ENCODE measurements at places on chromosomes 3 and 15.

GRCh38 chr3:33993631-33994030 lies 195.2 kb downstream of the PDCD6IP start:
- DNase-seq: no peak

GRCh38 chr15:55108858-55109518 lies 87.8 kb downstream of the RSL24D1 start:
- DNase-seq: no peak

DNA sequence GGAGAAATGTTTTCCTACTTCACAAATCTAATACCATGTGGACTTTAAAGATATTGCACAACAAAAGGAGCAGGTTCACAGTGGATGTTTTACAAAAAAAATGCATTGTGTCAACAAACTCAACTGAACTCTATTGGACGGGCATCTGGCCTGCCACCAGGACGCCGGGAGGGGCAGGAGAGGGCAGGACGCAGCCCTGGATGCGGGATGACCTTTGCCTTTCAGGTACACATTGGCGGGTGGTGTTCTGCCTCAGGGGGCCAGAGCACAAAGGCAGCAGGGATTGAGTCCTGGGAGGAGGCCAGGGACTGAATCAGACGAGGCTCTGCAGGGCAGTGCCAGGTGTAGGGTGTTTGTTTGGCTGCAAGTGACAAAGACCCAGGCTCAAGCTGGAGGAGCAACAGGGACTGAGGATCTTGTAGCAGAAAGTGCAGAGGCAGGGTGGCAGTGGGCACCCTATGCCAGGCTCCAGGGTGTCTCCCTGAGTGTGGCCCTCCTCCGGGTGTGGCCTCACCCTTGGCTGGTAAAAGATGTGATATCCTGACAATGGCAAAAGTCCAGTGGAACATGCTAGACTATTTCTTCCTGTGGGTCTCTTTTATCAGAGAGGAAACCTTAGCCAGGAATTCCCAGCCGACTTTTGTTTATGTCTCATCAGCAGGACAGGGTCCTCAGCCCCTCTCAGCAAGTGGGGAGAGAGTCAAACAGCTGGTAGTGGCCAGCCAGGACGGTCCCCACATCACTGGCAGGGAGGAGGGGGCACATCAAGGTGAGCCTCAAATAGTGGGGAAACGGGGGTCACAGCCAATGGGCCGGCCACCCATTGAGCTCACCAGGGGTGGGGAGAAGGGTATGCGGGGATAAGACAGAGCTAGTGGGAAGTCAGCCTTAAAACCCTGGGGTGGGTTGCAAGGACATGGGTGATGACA lies 29.7 kb upstream of the KLF13 start:
- DNase-seq: no peak

GRCh38 chr3:148845756-148846395 lies 18.3 kb downstream of the CPB1 start:
- DNase-seq: no peak

- DNase-seq: no peak
Measured at GRCh38 chr3:142999881-143000280, 1.5 kb upstream of the U2SURP start.

- DNase-seq: no peak
Measured at GRCh38 chr15:52658955-52659354, 20.2 kb downstream of the ATOSA start.

GRCh38 chr3:38583688-38584087 lies 65.8 kb downstream of the SCN5A start:
- no peak for DNase-seq

GRCh38 chr3:111903067-111903511 lies 44.0 kb downstream of the PHLDB2 start:
- DNase-seq: peak; percentile 7

- no peak for DNase-seq
Measured at GRCh38 chr3:150793641-150794040, 30.7 kb upstream of the SIAH2 start.

DNA sequence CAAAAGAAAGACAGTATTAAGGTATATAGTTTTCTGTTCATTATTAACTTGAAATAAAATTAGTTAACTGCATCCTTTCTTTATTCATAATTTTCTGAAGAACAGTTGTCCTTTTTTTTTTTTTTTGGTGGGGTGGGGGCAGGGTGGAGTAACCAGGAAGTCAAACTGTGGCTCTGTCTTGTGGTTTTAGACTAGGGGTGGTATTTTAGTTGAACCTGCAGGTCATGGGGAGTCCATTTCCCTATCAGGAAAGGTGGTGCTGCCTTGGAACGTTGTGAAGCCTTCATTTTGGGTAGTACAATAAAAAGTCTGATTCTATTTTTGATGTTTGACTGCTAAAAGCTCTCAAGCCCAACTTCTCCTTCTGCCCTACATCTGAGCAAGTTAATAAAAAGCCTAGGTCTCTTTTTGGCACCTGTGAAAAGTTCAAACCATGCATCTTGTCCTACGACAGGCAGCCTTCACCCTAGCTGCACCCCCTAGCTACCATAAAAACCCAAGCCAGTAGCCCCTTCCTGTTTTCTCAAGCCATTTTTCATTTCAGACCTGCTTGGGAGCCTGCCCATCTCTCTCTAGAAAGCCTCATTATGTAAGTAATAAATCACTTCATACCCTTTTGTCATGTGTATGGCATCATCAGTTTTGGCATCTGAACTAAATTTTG lies 31.2 kb upstream of the RIOX2 start:
- no peak for DNase-seq

DNA sequence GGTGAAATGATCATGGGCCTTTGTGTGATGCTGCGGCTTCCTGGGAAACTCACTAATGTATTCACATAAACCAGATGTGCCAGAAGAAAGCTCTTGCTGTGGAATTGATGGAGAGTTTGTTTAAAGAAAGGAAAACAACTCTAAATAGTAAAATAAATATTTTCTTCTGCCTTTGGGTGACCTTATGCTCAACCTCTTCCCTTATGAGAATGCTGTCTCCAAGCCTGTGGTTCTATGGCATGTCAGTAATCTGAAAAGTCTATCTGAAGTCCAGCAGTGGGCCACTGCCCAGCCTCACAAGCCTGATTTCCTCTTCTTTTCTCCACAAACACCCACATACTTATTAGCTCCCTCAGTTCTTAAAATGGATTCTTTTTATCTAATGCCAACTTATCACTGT lies 49.9 kb upstream of the PHLDB2 start:
- no peak for DNase-seq

- DNase-seq: peak; percentile 35
Measured at GRCh38 chr15:89556413-89557262, 18.6 kb upstream of the TICRR start.

GRCh38 chr3:46628901-46629369 lies 16.6 kb downstream of the FAM240A start:
- DNase-seq: no peak

GRCh38 chr3:141006344-141006743 lies 44.8 kb upstream of the SPSB4 start:
- DNase-seq: no peak

- DNase-seq: no peak
Measured at GRCh38 chr3:176375519-176375918, 821.8 kb downstream of the TBL1XR1 start.

GRCh38 chr3:190568036-190568435 lies 54.2 kb downstream of the IL1RAP start:
- DNase-seq: no peak

GRCh38 chr15:99565049-99565298 lies 810 bp upstream of the MEF2A start:
- no peak for DNase-seq

DNA sequence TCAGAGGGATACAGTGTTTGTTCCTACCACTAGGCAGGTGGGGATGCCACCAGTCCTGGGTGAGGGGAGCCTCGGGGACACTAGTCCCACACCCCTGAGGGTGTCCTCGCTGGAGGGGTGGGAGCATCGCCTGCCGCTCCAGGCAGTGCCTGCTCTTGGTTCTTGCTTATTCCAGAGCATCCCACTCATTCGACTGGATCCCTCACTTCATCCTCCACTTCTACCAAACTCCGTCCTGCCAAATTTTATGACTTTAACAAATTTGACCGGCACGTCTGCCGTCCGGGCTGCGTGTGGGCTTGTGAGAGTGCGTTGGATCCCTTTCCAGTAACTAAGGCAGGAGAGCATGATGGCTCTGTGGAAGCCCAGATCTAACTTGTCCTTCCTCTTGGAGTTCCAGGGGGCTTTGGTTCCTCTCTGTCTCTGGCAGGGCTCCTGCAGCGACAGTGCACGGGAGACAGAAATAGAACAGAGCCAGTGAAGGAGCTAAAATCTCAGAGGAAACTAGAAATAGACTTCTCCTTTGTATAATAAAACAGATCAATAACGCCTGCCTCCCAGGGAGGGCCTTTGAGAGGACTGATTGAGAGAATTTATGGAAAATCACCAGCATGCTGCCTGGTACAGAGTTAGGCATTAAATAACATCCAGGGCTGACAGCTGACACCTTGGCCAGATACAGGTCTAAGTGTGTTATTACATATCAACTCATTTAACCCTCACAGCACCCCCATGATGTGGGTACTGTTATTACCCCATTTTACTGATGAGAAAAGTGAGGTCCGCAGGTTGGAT lies 34.5 kb downstream of the MGLL start:
- DNase-seq: no peak

DNA sequence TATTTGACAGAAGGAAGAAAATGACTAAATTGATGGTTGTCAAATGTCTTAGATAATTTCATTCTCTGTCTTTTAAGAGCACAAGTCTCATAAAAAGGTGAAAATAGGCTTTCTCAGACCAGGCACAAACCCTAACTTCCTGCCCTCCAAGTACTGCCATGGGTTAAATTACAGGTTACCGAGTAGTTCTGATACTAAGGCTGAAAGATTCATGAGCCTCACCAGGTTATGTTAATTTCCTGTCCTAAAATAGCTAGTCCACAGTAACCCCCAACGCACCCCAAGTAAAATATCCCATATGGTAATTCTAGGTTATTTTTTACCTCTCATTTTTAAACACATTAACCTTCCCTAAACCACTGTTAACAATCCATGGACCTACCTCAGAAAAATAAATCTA lies 42.0 kb downstream of the GSK3B start:
- DNase-seq: no peak

- no peak for DNase-seq
Measured at GRCh38 chr15:26081758-26082220, 218.7 kb upstream of the ATP10A start.
